Activated CD8-positive, alpha-beta memory T cell treated with anti-CD3 and anti-CD28 coated beads for 4 hours (primary cell): ENCODE measurements at places on chromosomes 1 and 21.

GRCh38 chr1:7468248-7468647 is 302.8 kb upstream of the VAMP3 start:
- DNase-seq, result no peak

DNA sequence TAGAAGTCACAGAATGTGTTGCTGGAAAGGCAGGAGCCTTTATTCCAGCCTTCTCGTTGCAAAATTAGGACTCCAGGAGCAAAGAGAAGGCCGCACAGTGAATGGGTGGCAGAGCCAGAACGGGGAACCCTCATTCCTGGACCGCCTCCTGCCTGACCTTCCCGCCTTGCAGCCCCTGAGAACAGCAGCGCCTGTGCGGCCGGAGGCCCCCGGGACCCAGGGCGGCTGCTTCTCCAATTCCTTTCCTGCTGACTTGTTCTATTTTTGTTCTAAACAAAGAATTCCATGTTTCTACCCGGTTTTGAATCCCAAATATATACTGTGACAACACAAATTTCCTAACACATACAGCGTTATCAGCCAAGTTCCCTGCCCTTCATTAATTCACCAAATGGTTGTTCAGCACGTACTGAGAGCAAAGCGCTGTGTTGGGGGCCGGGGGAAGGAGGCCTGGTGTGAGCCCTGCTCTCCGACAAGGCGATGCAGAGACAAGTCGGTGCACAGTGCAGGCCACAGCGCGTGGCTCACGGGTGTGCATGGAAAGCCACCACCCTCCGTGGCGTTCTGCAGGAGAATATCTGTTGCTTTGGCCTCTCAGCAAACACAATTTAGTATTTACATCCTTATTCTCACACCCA is 31.9 kb upstream of the COL6A2 start:
- DNase-seq, result no peak

GRCh38 chr1:153612111-153612754 is 704 bp downstream of the S100A16 start:
- no peak for DNase-seq

DNA sequence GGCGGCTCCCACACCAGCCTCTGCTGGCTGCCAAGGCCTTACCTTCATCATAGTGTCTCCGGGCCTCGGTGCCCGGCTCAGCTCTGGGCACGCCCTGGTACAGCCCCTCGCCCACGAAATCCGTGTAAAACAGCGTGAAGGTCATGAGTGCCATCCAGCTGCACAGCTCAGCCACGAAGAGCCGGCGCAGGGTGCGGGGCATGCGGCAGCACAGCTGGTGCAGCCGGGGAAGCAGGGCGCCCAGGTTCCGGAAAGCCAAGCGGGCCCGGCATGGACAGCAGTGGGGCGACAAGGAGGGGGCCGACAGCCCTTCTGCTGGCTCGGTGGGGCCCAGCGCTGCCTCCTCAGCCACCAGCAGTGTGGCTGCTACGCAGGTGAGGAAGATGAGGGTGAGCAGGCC is 17.5 kb downstream of the SLC45A3 start:
- no peak for DNase-seq

DNA sequence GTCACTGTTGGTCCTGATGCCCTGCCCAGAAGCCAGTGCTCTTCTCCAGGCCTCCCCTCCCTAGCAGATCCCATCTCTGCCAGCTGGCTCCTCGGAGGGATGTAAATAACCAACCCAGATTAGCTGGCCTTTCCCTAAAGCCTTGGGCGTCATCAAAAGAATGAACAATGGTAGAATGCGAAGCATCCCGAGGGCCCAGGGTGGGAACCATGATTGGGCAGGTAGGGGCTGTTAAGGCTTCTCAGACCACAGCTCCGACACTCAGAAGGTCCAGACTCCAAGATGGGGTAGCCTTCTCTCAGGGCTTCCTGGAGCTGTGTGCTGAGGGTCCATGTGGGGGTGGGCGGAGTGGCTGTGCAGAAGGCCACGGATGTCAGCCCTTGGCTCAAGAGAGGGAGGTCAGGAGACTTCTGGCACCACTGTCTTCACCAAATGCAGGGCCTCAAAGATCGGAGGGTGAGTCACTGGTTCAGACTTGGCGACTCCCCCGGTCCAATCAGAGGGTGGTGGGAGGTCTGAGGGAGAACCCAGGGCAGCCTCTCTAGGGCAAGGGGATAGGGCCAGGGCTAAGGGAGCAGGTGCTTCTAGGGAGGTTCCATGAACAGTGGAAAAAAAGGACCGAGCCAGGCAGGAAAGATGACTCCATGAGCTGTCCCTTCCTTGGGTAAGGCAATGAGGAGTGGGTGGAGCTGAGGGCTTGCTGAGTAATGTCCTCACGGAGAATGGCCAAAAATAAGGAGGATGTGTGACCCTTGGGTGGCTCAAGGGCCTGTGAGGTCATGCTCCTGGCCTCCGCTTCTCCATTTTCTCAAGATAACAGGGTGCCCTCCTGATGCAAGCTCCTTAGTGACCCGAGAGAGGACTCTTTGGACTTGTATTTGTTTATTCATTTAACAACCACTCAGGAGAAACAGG is 58.4 kb upstream of the EPS8L3 start:
- no peak for DNase-seq

GRCh38 chr1:33306653-33307493 is 14.0 kb downstream of the A3GALT2 start:
- no peak for DNase-seq

DNA sequence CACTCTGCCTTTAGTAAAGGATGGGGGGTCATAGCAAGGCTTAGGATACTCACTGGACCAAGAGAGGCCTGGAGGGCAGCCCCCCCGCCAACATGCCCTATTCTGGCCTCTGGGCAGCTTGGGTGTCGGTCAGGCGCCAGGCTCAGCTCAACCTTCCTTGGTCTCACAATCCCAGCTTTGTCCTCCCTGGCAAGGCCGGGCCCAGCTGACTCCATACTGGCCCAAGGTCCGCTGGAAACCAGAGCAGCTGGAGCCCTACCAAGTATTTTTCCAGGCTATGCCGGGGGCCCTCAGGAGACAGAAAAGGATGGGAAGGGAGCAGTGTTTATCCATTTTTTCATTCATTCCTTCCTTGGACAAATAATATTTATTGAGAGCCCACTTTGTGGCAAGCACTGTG is 6.2 kb downstream of the FBXO2 start:
- no peak for DNase-seq

DNA sequence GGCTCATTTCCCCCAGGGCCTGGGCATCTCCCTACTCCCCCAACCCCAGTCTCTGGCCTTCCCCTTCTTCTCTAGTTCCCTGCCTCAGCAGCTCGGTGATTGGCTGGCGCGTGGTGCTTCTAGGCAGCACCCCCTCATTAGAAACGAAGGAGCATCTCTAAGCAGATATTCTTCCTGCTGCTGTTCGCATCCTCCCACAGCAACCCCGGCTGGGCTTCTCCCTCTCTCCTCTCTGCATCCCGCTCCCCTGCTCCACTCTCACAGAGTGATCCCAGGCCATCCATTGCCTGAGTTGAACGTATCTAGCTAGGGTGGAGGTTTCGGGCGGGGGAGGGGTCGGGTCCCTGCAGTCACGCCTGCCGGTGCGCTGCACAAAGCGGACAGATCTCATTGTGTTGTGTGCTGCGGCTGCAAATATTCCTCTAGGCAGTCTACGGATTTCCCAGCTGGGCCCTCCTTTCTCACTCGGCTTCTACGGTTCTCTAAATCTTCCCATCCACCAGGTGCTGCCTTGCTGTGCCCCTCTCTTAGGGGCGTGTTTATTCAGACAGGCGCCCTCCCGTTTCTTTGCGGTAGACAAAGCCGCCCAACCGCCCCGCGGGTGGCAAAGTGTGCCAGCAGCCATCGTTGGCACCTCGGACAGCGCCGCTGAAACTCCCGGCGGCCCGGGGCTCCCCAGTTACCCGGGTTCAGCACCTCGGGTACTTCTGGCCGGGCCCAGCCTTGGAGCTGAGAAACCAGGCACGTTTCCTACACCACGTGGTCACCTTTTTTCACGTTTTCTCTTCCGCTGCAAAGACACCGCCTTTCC is 2.2 kb downstream of the CACNA1E start:
- DNase-seq, result no peak

GRCh38 chr1:150567717-150568593 is 11.5 kb downstream of the MCL1 start:
- DNase-seq, result no peak

DNA sequence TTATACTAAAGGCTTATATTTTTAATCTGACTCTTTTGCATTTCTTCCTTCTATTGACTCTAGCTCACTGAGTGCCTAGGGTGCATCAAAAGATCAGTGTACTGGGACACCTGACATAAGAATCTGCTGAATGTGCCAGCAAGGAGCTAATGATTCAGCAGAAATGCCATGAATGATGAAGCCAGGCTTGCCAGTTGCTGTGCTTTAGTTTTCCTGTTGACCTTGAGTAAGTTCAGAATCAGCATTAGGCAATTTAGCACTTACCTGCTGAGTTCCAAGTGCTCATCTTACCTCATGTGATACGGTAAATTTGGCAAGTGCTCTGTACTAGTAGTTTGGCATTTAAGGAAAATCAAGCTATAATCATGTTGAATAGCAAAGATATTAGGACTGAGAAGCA is 523.2 kb upstream of the B3GALT2 start:
- no peak for DNase-seq

GRCh38 chr1:229437443-229437842 is 3.5 kb upstream of the ACTA1 start:
- no peak for DNase-seq

- no peak for DNase-seq
Observed at GRCh38 chr21:28337315-28337714, 655.4 kb downstream of the LTN1 start.

GRCh38 chr1:34113362-34113761 is 51.7 kb downstream of the CSMD2 start:
- DNase-seq, result no peak

DNA sequence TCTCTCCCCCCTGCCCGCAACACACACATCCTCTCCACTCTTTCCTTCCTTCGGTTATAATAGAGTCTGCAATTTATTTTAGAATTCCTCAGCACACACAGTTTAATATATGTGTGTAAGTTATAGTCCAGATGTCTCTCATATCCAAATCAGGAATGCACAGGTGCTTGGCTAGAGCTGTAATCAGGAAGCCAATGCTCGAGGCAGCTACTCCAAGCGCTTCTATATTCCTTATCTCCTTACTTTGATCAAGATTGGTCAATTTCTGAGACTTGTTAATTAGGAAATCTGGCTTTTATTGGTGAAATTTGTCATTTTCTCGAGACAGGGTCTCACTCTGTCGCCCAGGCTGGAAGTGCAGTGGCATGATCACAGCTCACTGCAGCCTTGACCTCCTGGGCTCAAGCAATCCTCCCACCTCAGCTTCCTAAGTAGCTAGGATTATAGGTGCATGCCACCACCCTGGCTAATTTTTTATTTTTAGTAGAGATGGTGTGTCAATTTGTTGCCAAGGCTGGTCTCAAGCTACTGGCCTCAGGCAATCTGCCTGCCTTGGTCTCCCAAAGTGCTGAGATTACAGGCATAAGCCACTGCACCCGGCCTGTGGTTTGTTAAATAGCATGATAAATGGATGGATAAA is 27.7 kb downstream of the RPL5 start:
- DNase-seq, result no peak

DNA sequence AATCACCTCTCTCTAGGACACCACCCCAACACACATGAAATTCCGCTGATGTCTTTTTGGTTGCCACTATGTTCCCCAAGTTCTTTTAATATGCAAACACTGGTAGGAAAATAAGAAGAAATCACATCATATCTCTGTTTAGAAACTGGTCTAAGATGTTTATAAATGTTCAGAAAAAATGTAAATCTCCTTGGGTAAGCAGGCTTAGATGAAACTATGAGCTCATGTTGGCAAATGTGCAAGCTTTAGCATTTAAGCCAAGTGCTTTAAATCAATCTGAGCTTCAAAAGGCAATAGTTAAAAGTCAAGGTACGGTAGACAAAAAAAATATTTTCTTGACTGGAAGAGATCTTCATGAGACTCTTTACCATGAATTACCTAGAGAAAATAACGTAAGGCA is 25.2 kb upstream of the SLAMF9 start:
- DNase-seq, result no peak

GRCh38 chr1:168439456-168440375 is 104.1 kb downstream of the XCL2 start:
- peak; percentile 65 for DNase-seq

- no peak for DNase-seq
Observed at GRCh38 chr1:22163564-22163963, 20.7 kb upstream of the WNT4 start.

- no peak for DNase-seq
Observed at GRCh38 chr1:210123924-210124589, 108.5 kb upstream of the SERTAD4 start.

DNA sequence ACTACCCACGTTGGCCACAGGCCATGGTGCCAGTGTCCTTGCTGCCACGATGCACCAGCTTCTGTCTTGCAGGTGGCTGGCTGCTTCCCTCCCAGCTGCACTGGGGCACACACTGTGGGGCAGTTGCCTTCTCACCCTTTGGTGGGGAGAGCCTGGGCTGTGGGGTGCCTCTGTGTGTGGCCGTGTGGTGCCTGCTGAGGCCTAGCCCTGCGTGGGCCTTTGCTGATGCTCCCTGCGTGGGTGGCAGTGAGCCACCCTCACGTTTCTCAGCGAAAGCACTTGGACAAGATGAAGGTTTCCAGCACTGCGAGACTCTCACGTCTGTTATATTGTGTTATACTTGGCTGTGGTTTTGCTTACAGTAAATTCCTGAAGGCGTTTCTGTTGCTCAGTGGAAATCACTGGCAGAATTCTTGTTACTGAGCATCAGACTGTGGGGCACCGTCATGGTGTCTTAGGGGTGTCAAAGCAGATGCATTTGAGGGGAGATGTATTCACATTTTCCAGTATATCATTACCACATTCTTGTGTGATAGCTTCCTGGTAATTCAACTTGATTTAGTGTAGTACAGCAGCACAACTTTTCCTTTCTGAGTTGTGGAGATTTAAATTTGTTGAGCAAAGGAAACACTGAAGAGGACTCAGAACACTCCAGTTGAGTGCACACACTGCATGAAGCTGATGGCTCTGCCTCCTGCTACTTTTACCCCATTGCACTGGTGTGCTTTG is 124.7 kb downstream of the PCBP3 start:
- no peak for DNase-seq

GRCh38 chr1:91619881-91620280 is 119.2 kb downstream of the CDC7 start:
- no peak for DNase-seq

DNA sequence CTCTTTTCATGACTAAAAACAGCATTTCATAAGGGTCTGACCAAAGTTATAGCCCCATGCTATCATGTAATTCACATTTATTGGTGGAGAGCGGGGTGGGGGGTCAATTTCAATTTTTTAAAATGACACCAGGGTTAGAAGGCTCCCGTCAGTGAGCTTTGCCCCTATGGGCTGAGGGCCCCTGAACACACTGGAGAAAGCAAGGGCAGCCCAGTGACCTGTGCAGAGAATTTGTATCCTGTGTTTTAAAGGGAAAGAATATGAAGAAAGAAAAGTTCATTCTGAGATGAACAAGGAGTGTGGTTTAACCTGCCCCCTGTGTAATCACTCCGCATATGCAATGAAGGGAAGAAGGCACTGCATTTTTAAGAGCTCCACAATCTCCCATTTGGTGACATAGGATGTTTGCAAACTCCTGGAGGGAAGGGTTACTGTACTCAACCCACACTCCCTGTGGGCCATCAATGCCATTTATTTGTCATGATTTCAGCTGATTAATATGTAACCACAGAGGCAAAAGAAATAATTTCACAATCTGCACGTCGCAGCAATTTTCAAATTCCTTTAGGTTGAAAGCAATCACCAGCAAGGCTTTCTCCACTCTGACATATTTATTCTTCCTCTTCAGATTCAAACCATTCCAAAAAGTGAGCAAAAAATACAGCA is 95.6 kb downstream of the ZNF281 start:
- DNase-seq, result no peak
